Motor neuron (in vitro differentiated cells): ENCODE measurements at places on chromosomes 5 and 9. TPM values are rescaled to one million over a fixed set of nuclear protein-coding genes. Genes with fewer than 3 reads are reported as not detected.

DNA sequence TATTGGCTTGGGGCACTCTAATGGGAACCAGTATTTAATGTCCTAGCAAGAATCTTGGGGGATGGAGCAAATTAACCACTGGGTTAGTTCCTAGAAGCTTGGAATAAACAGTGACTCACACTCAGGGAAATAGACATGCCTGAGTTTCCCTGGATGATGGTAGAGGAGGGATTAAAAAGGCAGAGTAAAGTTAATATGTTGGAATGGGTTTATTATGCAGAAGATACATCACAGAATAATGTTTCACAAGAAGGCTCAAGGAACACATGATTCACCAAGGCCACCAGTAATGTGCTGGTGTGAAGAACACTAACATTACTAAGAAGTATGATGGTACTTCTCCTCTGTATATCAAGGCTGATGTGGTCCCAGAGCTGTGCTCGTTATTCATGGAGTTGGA is 752.9 kb upstream of the SEMA6A start:
- no peak for ATAC-seq

- ATAC-seq: no peak
Observed at GRCh38 chr9:112838342-112838741, 52.3 kb downstream of the SLC46A2 start.

DNA sequence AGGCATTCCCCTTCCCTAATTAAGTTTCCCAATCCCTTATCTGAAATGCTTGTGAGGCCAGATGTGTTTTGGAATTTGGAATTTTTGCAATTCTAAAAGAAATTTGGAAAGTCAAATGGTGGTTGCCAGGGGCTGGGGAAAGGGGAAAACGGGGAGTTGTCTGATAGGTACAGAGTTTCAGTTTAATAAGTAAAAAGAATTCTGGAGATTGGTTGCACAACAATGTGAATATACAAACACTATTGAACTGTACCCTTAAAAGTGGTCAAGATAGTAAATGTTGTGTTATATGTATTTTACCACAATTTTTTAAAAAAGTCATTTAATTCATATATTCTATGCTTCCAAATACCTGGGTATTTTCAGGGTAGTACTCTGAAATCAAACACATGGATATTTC is 154.5 kb downstream of the ADAMTS12 start:
- no peak for ATAC-seq

DNA sequence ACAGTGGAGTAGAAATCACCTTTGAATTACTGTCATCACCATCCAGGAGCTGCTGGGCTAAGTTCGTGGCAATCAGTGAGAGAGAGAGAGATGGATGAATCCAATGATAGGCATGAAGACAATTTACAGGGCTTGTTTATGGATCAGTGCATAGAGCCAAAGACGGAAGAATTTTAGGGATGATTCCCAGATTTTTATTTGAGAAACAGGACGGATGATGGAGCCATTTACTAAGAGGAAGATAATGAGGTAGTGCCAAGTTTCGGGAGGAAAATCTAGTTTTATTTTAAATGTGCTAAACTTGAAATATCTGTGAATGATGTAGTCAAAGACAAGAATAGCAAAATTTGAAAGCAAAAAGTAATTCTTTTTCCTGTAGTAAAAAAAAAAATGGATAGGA is 394.2 kb upstream of the PAPPA start:
- no peak for ATAC-seq

DNA sequence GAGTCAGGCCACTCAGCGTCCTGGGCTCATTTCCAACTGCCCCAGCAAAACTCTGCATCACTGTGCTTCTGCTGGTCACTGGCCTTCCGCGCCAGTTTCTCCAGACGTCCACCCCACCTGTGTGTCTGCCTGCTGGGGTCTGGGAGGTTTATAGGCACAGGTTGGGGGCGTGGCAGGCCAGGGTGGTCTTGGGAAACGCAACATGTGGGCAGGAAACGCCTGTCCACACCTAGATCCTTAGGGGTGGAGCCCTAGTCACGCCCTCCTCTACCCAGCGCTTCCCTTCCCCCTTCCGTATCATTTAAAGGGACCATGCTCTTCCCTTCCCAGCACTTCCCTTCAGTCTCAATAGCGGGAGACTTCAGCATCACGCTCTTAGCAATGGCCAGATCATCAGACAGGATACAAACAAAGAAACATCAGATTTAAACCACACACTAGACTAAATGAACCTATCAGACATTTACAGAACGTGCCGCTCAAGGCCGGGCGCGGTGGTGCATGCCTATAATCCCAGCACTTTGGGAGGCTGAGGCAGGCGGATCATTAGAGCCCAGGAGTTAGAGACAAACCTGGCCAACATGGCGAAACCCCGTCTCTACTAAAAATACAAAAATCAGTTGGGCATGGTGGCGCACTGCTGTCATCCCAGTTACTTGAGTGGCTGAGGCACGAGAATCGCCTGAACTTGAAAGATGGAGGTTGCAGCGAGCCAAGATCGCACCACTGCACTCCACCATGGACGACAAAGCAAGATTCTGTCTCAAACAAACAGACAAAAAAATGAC is 11.8 kb upstream of the BTNL9 start:
- no peak for ATAC-seq

DNA sequence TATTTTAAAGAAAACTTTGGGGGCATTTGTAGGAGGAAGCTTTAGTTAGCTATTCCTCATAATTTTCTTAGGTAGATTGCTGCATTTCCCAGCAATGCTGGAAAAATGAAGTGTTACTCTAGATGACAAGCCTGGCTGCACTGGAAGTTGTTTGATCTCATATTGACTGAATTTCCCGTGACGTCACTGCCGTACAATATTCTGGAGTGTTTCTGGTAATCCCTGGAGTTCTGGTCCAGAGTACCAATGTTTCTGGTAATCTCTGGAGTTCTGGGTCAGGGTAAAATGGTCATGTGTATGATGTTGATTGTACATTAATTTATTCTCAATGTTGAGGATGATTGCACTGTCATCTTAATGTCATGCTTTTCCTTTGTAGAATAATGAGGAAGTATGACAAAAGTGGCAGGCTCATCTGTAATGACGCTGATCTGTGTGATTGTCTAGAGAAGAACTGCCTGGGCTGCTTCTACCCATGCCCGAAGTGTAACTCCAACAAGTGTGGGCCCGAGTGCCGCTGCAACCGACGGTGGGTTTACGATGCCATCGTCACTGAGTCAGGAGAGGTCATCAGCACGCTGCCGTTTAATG is 26.2 kb downstream of the ARL14EPL start:
- no peak for ATAC-seq

DNA sequence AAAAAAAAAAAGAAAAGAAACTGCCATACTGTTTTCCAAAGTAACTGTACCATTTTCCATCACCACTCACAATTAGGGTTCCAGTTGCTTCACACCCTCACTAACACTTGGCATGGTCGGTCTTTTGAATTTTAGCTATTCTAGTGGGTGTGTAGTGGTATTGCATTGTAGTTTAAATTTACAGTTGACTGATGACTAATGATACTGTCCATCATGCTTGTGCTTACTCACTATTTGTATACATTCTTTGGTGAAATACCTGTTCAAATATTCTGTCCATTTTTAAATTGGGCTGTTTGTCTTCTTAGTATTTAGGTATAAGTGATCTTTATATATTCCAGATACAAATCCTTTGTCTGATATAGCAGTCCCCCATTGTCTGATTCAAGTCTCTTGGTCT is 36.2 kb upstream of the ZNF169 start:
- ATAC-seq: no peak

GRCh38 chr5:109455598-109456096 is 45.9 kb upstream of the PJA2 start:
- peak; percentile 100 for ATAC-seq

DNA sequence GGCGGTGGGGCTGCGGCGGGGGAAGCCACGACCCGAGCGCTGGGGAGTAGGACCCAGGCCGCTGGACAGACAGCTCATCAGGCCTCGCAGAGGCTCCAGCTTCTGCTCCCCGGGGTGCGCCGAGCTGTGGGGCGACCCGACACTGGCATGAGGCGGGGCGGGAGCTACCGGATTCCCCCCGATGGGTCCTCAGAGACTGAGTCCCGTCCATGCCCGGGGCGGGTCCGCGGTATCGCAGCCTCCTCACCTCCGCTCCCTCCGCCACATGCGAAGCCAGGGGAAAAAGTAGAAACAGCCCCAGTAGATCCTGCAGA is 2.6 kb upstream of the CCL27 start:
- no peak for ATAC-seq

DNA sequence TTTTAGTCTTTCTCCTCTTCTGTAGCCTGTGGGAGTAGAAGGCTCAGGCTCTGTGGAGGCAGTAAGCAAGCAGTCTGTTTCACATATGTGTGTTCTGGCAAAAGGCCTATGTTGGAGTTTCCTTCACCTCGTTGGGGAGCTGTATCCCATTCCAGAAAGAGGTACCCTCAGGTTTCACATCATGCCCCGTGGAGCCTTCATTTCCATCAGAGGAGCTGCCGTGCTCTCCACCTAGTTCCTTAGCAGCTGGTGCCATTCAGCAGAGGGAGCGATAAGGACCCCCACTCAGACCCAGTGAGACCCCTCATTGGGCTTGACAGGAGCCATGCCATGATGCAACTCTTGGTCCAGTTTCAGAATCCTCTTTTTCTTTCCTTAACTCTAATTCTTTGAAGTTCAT is 50.6 kb upstream of the ANGPTL2 start:
- ATAC-seq: no peak

DNA sequence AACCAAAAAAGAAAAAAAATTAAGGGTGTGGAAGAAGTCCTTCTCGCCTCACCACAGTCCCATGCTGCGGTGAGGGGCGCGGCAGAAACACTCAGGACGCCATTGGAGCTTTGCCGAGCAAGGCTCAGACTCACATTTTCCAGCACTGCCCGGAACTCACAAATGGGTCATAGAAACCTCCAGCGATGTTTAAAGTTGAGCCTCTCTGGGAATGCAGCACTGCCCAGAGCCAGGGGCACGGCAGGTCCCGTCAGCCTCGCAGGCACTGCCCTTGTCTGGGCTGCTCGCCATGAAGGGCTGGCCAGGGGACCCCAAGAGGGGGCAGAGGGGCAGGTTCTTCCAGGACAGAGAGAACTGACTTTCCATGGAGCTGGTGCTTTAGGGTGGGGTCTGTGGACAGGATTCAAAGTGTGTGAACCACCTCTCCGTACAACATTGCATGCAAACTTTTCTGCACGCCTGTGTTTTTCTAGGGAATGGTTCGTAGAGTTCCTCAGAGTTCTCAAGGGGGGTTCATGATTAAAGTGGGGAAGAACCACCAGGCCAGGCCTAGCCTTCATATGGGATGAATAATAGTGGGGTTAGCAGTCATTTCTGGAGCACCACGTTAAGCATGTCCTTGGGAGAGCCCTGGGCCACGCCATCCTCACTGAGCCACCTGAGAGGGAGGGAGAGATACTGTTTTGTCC is 38.4 kb downstream of the PRRX2 start:
- peak; percentile 35 for ATAC-seq

GRCh38 chr5:124671193-124671592 is 75.2 kb downstream of the ZNF608 start:
- no peak for ATAC-seq

DNA sequence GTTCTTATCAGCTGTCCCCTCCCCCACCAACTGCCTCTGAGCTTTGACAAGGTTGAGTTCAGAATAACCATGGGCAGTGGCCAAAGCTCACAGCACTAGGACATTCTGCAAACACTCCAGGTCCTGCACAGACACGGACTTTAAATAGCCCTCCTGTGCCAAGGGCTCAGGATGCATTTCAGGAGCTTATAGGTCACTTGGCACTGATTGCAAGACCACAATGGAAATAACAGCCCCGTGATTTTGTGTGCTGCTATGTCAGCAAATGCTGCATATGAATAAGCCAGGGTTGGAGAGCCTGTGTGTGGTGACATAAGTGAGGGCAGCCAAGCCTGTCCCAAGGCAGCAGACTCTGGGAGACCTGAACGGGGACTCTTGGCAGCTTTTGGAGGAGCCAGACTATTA is 150.7 kb downstream of the DMRT2 start:
- ATAC-seq: peak; percentile 15

- no peak for ATAC-seq
Observed at GRCh38 chr5:127870914-127871313, 167.7 kb downstream of the CCDC192 start.

DNA sequence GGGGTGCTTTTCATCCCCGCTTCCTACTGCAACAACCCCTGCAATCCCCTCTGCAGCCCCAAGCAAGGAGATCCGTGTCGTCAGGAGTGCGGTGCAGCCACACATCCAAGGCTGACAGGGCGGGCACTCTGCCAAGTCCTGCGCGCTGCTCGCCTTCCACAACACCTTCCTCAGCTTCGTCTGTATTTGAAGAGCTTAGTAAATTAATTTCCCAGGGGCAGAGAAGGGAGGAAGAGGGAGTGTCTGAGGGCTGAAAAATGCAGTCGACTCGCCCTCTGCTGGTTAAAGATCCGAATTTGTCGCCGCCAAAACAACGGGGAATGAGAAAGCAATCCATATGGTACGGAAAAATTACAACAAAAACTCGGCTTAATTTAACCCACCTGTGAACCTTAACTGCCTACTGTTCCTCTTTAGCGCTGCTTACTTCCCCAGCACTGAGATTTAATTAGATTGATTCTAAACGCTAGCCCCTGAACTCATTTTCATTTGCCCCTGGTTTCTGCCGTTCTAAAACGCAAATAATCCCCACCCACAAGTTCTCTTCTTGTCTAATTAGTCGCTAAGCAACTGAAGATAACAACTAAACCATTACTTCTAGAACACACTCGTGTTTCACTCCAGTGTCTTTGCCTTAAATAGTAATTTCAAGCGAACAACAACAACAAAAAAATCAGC is 10.9 kb upstream of the PCDHB1 start:
- peak; percentile 70 for ATAC-seq

GRCh38 chr9:110499608-110500007 is 79.9 kb downstream of the SVEP1 start:
- ATAC-seq: peak; percentile 52

DNA sequence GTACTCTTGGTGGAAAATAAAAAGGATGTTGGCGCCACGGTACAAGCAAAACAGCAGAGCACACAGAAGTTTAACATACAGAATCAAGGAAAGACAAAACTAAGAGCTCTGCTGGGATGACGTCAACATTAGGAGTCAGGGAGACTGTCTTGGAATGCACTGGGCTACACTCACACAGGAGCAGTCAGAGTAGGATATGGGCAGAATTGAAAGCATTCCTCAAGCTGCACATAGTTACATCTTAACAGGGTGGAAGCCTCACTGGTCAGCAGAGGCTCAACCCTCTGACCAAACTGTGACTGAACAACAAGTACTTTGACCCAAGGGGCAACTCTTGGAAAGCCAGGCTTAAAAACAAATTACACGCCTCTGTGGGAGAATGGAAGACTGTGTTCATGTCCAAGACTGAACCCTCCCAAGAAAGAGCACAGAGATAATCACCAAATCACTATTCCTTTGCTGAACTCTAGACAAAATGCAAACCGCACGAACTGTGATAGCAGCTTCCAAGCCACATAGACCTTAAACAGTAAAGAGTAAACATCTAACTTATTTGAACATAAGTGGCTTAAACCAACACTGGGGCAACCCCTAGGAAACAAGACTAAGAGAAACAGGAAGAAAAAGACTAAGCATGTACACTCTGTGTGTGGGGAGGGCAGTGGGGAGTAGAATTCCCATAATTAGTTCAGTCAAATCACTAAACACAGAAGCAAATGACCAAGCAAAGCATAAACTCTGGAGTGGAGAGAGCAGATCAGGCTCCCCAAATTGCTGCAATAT is 772.7 kb downstream of the PRELID2 start:
- peak; percentile 90 for ATAC-seq

Gene NR4A3
- 23.1 and 30.9 TPM in 2 replicates for total RNA-seq

Gene PCDHA1
- 0.25 TPM in 1 of 2 replicates, not detected in the other for total RNA-seq

Gene C9orf153
- 1.0 and 1.1 TPM in 2 replicates for total RNA-seq

Gene HTR1A
- total RNA-seq: 0.58 and 0.96 TPM in 2 replicates

Gene FOXD4L6
- total RNA-seq: 0.16 and 0.19 TPM in 2 replicates

Gene ORM1
- total RNA-seq: not detected in 2 replicates

Gene GPR150
- 0.18 and 0.31 TPM in 2 replicates for total RNA-seq
